ENCODE measurements at places on chromosomes 11 and 22.
A peak's percentile ranks its signal among the peaks of the same experiment; 100 is the strongest.

GRCh38 chr11:117876341-117877119, at the start of gene FXYD6:
Gene FXYD6 (minus strand): TSS chr11:117876658. CDS start chr11:117842776, 33,882 bp downstream.
- DNase-seq = peak; percentile 89

DNA sequence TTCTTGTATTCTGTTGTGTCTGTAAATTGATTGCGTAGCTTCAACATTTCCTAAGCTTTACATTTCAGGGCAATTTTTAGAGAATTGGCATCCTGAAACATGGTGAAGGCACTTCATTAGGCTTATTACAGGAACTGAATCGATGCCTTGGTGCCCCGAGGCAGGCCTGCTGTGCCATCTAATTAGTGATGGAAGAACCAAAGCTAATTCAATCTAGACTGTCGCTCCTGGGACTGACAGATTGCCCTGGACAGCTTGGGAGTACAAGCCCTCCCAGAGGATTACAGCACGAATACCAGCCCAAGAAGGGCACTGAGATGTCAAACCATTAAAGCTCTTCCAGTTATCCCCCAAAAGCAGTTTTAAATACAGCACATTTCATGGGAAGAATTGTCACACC, 243.2 kb upstream of the ZC3H12C start:
- no peak for DNase-seq

DNA sequence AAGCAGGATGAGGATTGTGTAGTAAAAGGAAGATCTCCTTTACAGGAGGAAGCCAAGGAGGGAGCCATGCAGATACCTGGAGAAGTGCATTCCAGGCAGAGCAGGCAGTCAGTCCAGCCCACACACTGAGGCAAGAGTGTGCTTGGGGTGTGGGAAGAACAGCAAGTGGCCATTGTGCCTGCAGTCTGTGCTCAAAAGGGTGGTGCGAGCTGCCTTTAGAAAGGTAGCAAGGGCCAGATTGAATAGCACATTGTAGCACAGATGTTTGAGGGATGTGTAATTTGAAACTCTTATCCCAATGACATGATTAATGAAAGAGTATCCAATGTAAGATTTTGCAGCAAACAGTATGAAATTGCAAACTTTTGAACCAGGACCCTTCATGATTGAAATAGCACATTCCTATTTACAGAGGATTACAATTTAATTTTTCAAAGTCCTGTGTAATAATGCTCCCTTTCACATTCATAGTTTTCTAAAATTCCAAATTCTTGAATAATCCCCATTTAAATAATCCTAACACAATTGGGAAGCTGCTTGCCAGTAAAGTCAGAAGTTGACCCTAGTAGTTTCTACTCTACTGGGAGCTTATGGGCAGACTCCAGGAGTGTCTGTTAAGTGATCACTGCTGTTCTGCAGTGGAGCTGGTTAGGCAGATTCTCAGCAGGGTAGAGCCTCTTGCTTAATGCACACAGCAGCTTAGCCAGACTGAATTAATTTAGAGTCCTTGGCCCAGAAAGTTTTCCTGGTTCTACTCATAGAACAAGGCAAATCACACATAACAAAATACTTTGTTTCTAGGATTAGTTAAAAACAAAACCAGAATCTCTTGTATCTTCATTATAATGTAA, 78.1 kb downstream of the CYB5R2 start:
- DNase-seq = no peak

DNA sequence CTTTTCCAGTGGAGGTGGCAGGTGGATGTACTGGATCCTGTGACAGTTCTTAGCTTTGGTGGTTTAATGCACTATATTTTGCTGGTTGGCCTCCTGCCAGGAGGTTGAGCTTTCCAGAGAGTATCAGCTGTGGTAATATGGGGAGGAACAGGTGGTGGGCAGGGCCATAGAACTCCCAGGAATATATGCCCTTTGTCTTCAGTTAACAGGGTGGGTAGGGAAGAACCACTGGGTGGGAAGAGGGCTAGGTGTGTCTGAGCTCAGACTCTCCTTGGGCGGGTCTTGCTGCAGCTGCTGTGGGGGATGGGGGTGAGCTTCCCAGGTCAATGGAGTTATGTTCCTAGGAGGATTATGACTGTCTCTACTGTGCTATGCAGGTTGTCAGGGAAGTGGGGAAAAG, 203.8 kb downstream of the DLG2 start:
- DNase-seq = no peak

- DNase-seq = no peak
Observed at GRCh38 chr11:76102802-76103201, 103.5 kb downstream of the WNT11 start.

GRCh38 chr11:133924661-133925060, 32.1 kb downstream of the IGSF9B start:
- no peak for DNase-seq

- DNase-seq = no peak
Observed at GRCh38 chr11:126344141-126345080, 11.1 kb upstream of the ST3GAL4 start.

DNA sequence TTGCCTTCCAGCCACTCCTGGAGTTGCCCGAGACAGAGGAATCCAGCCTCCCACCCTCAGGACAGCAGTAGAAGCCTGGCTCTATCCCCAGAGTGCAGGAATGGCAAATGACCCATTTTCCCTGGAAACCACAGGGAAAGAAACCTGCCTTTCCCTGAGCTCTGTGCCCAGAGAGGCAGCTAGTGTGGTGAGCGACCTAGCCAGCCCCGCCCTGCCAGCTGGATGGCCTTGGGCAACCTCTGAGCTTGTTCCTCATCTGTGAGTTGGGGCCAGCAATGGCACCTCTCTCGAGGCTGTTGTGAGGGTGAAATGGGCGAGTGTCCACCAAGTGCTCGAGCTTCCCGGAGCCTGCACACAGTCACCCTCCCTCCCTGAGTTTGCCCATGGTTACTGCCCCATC, 3.7 kb downstream of the OMP start:
- DNase-seq = no peak
